ENCODE measurements at places on chromosomes 4 and X.

- DNase-seq, result no peak
Observed at GRCh38 chr4:115126491-115126890, 13.1 kb upstream of the NDST4 start.

DNA sequence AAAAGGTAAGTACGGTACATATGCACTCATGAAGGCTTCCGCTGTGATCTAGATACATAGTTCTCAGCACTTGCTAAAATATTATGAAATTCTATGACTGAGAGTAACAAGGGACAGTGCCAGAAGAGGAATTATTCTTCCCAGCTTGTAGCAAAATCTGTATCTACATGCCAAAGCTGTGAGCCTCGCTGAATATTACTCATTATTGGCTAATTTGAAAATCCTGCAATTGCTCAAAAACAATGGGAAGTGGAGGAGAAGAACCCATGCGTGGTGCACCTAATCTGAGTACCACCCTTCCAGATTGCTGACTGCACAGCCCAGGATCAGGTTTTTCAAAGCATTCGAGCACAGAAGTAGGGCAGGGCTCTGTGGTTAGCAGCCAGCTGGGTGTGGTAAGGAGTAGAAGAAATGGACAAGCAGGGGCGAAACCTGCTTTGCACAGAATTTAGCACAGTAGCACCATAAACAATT lies 17.4 kb upstream of the PDCL2 start:
- DNase-seq, result peak; percentile 80

- no peak for DNase-seq
Observed at GRCh38 chr4:181950372-181951127, 292.7 kb upstream of the TENM3 start.

GRCh38 chr4:3148926-3149325 lies 74.4 kb downstream of the HTT start:
- no peak for DNase-seq

GRCh38 chr4:26489101-26489985 lies 941 bp downstream of the CCKAR start:
- DNase-seq, result no peak

- DNase-seq, result no peak
Observed at GRCh38 chr4:87881115-87881514, 48.3 kb downstream of the MEPE start.

DNA sequence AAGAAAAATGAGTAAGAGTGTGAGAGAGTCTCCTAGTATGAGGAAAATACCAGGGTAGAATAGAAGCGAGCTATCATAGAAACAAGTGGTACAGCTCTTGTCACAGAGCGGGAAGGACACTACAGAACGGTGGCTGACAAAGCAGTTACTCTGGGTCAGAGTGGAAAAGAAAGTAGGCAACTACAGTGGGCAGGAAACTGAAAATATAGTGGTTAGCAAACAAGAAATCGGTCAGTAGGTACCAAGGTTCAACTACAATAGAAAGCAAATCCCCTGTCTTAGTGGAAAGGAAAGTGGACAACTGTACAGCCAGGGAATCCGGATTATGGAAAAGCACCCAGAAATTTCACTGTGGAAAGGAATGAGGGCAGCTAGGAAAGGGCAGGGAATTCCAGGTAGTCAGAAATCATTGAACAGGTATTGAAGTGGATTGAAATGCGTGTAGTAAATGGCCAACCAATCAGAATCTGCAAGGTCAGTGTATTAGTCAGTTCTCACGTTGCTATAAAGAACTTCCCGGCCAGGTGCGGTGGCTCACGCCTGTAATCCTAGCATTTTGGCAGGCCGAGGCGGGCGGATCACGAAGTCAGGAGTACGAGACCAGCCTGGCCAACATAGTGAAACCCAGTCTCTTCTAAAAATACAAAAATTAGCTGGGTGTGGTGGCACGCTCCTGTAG lies 219.6 kb upstream of the DIAPH2 start:
- DNase-seq, result no peak

DNA sequence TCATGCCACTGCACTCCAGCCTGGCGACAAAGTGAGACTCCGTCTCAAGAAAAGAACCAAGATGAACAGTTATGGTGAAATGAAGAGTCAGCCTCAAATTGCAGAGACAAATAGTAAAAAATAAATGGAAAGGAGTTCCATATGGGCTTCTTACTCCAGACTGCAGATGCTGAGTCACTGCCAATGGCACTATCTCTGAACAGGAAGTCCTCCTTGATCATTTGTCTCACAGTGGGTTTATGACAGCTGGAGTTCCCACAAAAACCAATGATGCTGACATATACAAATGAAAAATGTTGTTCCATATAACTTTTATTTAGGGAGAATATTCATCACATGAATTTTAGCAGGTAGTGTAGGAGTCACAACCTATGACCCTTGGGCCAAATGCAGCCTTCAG lies 631.6 kb downstream of the PCDH18 start:
- no peak for DNase-seq

DNA sequence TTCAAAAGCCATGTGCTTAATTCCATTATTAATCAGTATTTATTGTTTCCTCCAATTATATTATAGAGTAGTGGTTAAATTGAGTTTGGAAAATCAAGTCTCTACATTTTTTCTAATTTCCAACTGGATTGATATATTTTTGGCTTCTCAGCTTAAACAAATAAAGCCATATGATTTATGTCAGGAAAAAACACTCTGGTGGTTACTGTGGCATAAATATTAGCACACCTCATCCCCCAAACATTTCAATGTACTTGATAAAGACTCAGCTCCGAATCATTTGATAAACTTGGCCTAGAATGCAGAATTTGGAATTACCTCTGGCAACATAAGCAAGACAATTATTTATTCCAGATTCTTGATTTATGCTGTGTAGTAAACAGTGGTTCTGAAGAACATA lies 2313.8 kb downstream of the ARAP2 start:
- no peak for DNase-seq

DNA sequence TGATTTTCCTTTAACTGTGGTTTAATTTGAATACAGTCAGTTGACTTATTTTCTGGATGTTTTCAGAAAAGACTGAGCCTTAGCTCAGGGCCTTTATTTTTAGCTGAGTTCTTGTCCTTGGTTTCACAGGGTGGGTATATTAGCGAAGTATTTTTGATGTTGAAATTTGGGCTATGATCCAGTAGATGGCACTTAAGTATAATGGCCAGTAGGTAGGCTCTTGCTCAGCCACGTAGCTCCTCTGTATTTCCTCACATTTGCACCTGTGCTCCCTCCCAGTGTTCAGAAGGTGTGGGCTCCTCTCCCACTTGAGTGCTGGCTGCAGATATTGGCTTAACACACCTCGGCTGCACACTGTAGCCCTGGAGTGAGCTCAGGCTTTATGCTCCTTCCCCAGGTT lies 549.9 kb upstream of the AMOT start:
- no peak for DNase-seq

GRCh38 chr4:148965080-148965479 lies 522.9 kb upstream of the NR3C2 start:
- DNase-seq, result no peak

GRCh38 chr4:121071640-121072223 lies 603 bp downstream of the NDNF start:
- DNase-seq, result no peak

DNA sequence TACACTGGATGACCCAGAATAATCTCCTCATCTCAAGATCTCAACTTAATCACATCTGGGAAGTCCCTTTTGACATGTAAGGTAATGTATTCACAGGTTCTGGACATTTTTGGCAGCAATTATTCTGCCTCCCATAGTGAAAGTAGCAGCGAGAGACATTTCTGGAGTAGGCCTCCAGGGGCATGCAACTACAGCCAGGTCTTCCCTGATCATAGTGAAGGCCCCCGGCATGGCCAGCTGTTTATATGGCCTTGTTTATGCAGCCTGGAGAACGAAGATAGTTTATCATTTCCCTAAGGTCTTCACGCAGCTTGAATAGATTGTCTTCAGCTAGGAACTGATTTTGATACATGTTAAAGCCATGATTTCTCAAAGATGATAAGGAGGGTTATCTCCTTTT lies 139.9 kb downstream of the RNF150 start:
- no peak for DNase-seq

DNA sequence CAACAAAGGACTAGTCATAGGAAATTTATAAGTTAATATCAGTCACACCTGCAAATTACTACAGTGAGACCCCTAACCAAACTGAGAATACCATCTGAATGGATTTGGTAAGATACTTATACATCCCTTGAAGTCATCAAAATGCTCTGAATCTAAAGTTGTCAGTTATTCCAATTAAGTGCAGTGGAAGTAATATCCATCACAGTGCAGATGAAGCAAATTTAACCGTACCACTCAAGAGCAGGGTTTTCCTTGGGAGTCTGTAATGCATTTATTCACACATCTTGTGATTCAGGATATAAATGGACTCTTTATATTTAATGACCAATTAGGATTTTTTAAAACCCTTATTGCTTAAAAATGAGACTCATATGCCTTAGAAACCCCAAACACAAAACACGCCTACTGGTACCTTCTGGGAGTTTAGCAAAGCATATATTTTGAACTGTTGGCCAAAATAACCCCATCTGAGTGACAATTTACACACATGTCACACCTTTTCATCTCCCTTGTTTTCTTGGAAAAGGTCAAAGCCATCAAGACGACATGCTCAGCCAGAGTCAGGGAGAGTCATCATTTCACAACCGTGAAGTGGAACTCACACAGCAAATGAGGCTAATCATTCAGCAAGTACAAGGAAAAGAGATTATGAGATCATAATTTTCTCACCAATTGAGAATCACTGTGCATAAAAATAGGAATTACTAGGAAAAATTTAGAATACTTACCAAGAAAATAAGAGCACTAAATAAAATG lies 303.7 kb downstream of the HNRNPD start:
- DNase-seq, result no peak

- no peak for DNase-seq
Observed at GRCh38 chr4:182213004-182213403, 30.2 kb upstream of the TENM3 start.

GRCh38 chrX:16138108-16138427 lies 14.7 kb downstream of the GRPR start:
- no peak for DNase-seq

DNA sequence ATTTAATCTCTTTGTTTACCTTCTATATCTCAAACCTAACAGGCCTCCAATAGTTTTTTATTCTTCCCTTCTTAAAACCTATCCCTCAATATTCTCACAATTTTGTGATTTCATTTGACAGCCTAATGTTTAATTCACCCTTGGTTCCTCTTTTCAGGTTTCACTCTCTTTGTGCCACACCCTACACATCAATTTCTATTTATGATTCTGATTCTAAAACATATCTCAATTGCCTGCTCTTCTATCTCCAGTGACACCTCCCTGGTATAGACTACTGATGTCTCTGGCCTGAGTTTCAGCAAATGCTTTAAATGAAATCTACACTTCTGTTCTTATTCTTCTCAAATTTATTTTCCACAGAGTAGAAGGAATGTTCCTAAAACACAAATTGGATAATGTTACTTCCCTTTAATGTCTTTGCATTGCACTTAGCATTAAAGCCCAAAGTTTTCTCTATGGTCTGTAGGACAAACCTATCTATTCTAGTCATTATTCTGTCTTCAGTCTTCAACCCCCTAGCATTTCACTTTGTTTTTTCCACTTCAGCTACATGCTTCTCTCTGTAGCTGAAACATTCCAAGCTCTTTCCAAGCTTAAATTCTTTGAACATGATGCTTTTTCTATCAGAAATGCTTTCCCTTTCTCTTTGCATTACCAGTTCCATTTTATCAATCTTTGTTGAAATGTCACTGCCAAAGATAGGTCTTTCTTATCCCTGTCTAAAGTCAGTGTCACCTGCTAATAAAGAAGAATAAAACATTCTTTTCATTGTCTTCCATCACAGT lies 622.0 kb downstream of the CENPC start:
- DNase-seq, result no peak

- no peak for DNase-seq
Observed at GRCh38 chr4:151266497-151266896, 10.5 kb upstream of the PRSS48 start.

DNA sequence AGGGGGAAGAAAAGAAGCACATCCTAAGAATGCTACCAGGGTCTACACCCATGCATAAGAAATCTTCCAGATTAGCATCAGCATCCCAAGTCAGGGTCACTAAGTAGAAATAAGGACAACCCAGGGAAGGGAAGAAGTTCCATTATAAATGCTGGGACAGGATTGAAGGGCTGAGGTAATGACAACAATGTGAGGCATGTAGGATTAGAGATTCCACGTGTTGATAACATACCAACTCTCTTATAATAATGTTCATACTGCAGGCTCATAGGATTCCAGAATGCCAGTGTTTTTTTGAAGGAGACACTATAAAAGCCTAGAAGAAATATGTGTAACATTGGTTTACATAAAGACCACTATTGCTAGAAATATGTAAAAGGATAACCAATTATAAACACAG lies 201.2 kb downstream of the MID1IP1 start:
- DNase-seq, result no peak

DNA sequence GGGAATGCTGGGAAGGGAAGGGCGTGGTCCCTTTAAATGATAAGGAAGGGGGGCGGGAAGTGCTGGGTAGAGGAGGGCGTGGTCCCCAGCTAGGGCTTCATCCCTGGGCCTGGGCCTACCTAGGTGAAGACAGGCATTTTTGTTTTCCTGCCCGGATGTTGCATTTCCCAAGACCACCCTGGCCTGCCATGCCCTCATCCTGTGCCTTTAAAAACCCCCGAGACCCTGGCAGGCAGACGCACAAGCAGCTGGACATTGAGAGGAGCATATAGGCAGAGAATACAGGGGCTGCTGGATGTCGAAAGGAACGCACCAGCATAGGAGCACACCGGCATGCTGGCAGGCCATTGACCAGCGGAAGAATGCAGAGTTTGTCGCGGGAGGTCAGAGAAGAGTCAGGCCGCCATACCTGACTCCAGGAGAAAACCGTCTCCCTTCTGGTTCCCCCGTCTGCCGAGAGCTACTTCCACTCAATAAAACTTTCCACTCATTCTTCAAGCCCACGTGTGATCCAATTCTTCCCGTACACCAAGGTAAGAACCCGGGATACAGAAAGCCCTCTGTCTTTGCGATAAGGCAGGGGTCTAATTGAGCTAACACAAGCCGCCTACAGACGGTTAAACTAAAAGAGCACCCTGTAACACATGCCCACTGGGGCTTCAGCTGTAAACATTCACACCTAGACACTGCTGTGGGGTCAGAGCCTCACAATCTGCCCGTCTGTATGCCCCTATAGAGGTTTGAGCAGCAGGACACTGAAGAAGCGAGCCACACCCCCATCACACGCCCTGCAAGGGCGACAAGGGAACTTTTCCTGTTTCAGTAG lies 2.9 kb upstream of the AGA start:
- no peak for DNase-seq

DNA sequence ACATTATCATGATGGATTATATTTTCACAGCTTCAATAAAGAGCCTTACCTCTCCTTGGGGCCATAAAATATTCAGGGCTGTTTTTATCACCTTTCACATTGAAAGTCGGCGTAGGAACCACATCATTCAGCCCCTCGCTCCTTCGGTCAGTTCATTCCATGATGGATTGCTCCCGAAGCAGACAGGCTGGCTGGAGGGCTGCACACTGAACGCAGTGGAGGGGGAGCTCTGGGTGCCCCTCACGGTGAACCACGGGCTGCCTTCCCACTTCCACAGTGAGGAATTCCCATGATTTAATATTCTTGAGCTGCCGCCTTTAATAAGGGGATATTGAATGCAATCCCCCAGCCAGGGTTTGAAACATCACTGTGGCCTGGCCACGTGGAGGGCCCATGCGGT lies 16.0 kb downstream of the PPP2R2C start:
- DNase-seq, result no peak

GRCh38 chr4:14070289-14070880 lies 442.9 kb upstream of the BOD1L1 start:
- DNase-seq, result no peak

GRCh38 chrX:112450810-112451209 lies 228.9 kb downstream of the LHFPL1 start:
- no peak for DNase-seq

GRCh38 chr4:178165251-178165950 lies 723.2 kb upstream of the AGA start:
- DNase-seq, result peak; percentile 35

Measured in PC-9 (cell line).